ENCODE measurements at places on chromosomes 2 and 18.

DNA sequence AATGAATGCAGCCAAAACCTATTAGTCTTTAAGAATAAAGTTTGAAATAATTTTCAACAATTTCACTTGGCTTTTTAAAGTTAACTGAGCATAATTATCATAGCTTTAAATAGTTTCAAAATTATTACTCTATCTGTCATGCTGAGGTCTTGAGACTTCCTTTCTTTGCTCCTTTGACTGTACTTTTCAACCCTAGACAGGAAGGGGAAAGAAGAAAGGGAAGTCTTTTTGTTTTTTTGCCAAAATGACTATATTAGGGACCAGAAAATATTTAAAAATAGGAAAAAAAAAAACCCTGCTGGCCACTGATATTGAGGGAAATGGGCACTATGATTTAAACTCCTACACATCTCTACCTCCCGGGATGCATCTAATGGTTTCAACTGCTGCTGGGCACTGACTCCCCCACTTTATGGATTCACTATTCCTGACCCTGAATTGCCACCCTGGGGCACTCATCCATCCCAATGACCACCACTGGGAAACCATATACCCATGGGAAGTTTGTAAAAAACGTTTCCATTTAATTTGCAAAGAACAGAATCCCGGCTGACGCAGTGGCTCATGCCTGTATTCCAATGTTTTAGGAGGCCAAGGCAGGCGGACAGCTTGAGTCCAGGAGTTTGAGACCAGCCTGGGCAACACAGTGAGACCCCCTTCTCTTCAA, 50.5 kb downstream of the GAREM1 start:
- ATAC-seq = no peak

DNA sequence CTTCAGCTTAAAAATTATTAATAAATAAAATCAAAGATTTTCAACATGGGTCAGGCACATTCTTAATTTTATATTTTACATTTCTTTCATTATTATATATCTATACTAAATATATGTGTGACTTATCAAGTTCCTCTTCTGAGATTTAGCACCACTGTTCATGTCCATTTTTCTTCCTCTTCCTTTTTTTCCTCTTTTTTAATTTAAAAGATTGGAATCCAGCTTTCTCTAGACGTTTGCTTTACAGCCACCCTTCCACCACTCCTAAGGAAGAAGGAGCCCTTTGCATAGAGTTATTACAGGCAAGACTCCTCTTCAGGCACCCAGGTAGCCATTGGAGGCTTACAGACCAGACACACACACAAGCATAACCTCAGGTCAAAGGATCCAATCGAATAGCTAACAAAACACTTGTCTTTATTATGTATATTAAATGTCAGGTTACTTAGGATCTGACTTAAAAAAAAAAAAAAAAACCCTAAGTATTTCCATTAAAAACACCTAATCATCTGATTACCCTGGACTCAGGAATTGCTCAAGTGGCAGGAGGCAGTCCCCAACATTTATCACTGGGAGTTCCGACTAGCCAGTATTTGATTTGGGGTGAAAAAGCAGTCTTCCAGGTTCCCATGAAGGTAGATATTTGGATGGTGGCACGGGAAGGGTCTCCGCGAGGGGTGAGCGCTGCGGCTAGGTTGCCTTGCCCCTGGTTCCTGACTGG, 2.4 kb upstream of the ZEB2 start:
- no peak for ATAC-seq

DNA sequence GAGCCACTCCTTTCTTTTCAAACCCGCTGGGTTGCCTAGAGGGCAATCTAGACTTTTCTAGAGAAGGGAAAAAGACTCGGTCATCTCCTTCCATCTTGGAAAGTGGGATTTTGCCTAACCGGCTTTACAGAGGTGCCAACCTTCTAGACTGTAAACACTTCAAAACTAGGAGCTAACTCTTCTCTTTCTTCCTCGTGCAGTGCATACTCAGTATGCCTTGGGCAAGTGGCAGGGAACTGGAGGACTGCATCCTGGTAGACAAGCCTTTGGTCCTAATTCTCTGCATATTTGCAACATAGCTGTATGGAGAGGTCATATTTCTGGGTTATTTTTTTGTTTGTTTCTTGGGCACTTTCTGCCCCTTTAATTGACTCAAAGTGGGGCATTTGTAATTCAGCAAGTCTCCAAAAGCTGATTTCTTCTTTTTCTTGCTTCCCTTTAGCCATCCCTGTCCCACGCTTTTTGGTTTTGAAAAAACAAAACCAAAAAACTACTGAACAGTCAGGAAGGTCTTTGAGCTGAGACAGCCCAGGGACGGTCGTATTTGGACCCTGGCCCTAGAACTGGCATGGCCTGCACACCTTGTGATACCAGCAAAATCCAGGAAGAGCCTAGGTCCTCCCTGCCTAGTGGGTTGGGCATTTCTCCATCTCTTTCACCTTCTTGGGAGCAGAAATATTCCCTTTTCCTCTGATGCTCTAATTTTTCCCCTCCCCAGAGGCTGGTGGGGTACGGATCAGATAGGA, 5.8 kb upstream of the GATA6 start:
- no peak for ATAC-seq

DNA sequence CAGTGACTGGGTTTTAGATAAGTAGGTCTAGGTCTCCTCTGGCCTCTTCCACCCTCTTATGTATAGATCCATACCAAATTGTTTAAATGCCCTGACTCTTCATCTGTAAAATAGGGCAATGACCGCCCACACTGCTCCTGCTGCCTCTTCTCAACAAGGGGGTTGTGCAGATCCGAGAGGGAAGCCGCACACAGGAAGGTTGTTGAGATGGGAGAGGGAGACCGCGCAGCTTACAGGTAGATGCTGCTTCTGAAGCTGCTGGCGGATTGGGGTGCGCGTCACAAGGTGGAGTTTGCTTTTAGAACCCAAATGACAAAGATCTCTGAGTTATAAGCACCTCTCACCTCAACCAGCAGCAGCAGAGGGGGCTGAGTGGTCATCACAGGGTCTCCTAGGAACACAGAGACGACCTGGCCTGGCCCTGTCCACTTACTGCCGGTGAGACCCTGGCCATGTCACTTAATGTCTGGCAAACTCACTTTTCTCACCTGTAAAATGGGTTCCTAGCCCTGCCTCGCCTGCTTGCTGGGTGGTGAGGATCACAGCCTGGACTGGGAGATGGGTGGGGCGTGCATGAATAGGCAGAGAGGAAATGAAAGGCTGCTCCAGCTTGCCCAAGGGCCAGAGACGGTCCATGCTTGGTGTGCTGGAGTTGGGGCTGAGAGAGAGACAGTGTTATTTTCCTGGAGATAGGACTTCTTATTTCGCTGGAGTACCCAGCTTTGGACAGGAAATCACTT, 251.3 kb downstream of the EIPR1 start:
- peak; percentile 38 for ATAC-seq

DNA sequence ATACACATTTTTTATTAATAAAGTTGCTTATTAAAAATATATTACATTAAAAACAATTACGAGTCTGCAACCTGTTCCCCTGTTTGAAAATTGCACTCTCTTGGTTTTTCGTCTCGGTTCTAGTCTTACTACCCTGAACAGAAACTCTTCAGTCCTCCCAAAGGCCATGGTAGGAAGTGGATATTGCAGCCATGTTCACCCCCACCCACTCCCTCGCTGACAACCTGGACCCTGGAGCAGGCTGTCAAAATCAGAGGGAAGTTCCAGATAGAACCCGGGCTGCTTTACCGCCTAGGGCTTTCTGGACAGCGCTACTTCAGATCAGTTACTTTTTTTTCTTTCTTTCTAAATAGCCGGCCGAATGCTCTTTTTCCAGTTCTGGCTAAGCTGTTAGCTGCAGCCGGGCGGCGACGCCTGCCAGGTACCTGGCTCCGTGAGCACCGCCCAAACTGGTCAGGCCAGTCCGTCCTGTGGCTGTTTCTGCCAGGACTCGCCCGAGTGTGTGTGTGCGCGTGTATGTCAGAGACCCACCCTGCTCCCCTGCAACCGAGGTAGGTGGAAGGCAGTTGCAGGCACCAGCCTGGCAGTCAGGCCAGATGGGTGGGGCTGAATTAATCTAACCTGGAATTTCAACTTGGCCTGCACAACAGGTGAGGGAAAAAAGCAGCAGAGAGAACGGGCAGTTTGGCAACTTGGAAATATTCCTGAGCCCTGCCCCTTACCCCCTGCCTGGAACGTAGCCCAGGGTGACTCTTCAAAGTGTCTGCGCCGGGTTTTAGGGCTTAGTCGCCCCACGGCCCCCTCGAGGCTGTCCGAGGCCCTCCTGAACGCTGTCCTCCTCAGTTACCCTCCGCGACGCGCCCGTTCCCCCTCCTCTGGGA, 1.1 kb upstream of the TET3 start:
- peak; percentile 90 for ATAC-seq

DNA sequence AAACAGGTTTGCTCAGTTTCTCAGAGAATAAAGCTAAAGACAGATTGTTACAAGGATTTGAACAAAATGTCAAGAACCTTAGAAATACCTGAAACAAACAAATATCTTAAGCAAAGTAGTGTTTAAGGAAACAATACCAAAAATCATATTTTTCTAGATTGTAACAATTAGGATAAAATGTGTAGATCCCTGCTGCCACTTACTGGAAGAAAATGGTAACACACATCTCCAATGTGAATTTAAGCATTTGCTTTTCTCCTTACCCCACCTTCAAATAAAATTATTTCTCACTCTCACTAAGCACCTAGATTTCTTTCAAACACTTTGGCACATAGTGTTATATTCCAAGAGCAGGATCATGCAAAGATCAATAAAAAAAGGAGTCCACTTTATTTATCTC, 34.9 kb downstream of the SUCLG1 start:
- no peak for ATAC-seq

- ATAC-seq = peak; percentile 31
Measured at GRCh38 chr2:72835403-72835802, 9.6 kb upstream of the EXOC6B start.

DNA sequence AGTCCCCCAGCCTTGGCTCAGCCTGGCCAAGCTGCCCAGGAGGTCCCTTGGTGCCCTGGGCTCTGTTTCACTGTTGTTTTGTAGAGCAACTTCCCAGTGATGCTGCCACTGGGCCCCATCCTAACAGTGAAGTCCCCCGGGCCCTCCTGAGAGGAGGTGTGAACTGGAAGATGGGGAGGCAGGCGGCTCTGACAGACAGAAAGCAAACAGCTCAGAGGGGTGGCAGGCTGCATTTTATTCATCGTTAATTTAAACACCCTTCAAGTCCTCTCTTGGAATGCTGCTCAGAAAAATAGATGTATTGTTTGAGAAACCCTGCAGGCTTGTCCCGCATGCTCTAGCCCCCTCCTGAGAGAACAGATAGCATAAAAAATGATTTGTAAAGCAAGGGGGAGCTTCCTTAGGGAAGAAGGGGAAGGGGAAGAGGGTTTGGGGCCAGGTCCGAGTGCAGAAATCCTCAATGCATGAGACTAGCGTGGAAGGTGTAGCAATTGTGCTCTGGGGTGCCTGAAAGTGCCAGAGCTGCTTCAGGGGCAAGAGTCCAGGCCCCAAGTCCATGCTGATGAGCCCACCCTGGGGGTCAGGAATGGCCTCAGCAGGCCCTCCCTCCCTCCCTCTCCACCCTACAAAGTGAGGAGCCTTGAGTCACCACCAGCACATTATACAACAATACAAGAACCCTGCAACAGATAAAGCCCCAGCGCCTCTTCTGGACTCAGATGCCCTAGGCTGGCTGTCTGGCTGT, 113.6 kb downstream of the MSH2 start:
- ATAC-seq = no peak

DNA sequence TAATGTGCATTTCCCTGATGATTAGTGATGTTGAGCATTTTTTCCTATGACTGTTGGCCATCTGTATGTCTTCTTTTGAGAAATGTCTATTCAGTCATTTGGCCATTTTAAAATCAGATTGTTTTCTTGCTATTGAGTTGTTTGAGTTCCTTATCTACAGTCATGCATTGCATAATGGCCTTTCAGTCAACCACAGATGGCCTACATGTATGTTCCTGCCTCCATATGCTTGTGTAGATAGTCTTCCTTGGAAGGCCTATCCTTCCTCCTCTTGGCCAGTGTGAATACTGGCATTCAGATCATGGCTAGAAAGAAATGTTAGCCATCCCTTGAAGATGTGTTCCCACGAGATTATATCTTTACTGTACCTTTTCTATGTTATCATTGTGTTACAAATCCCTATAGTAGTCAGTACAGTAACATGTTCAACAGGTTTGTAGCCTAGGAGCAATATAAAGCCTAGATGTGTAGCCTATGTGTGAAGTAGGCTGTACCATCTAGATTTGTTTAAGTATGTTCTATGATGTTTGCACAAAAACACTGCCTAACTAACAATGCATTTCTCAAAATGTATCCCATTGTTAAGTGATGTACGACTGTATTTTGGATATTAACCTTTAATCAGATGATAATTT, 65.6 kb upstream of the CD302 start:
- peak; percentile 41 for ATAC-seq

GRCh38 chr2:216636551-216637450, 3.6 kb downstream of the IGFBP2 start:
- peak; percentile 95 for ATAC-seq

- ATAC-seq = peak; percentile 68
Measured at GRCh38 chr2:114550895-114551793, 108.7 kb downstream of the DPP10 start.

- ATAC-seq = peak; percentile 93
Measured at GRCh38 chr2:240946654-240947053, 40.5 kb downstream of the CROCC2 start.

GRCh38 chr2:167818521-167818920, 428.9 kb downstream of the STK39 start:
- ATAC-seq = no peak

GRCh38 chr2:226351711-226352110, 447.9 kb downstream of the IRS1 start:
- no peak for ATAC-seq

DNA sequence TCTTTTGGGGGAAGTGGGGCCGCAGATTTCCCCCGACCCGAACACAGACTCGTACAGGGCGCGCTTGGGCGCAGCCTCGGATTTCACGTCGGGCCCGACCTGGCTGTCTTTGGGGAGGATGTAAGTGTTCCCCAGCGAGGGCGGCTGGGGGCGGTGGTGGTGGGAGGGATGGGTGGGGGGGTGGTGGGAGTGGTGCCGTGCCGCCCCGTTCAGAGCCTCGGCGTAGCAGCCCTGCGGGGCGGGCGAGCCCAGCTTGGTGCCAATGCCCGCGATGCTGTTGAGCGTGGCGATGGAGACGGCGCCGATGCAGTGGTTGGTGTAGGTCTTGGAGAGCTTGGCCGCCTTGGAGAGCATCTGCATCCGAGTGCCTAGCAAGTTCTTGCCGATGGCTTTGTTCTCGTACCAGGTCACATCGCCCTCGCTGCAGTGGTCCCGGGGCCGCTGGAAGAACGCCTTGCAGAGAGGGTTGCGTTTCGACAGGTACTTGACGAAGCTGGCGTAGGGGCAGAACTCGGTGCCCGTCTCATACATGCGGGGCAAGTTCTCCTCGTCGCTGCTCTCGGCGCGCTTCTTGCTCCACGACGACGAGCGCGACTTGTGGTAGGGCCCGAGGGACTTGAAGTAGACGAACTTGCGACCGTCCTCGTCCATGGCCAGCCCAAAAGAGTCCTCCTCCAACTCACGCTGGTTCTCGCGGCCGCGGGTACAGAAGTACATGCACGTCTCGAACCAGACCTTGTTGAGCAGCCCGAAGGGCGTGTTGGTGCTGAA, 1.3 kb downstream of the KCTD1 start:
- ATAC-seq = no peak

DNA sequence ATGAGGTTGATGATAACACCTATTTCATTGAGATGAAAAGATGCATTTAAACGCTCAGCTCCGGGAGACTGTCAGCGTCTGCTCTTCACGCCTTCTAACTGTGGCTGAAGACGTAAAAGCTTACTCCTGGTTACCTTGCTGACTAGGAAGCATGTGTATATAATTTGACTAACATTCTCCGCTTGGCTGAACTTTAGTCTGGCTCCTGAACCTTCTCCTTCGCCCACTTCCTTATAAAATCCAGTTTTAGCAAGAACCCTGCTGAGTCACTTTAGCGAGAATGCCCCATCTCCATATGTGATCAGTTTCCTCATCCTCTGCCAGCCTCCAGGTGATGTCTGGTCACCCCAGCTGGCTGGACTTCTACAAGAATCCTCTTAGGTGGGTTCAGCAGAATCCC, 12.7 kb upstream of the CREG2 start:
- peak; percentile 85 for ATAC-seq

Measured in esophagus mucosa (tissue), 1 donor.